Right ventricle myocardium superior (tissue), 1 donor: ENCODE measurements at places on chromosomes 2 and 18. TPM values are rescaled to one million over a fixed set of nuclear protein-coding genes. Genes with fewer than 3 reads are reported as not detected.

DNA sequence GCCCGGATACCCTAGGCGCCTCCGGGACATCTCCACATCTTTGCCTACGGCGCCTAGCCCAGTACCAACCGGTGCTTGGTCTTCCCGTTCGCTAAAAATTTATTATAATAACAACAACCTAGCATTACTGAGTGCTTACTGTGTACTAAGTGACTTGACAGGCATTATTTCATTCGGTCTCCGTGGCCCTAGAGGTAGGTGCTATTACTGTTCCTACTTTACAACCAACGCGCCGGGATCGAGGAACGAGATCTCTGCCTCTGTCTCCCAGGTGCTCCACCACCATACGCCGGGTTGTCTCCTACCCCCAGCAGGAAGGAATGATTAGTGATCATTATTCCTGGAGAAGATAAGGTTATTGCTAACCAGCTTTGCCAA, 657 bp upstream of the BIN1 start:
- no peak for DNase-seq

DNA sequence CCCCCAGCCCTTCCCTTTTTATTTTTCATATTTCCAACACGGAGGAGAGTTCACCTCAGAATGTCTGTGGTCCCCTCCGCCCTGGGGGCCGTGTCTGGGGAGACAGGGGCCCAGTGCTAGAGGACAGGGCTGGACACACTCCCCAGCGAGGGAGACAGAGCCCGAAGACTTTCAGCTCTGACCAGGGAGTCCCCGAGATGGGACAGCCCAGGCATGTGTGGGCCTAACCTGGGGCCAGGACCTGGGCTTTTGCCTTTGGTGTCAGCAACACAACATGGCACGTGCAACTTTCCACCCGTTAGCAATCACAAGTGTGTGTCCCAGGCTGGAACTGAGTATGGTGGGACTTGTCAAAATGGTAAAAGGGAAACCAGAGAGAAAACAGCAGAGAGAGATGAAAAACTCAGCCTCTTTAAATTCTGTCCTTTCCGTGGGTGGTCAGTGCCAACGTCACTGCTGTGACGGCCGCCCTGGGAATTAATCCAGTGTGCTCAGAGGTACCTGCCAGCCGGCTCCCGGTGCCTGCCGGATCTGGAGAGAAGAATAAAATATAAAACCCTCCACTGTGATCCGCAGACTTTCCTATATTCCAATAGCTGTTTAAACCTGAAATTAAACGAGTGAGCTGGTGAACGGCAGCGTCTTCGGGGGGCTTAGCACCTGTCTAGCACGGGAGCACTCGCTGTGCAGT, 245.8 kb downstream of the EIPR1 start:
- DNase-seq: no peak

DNA sequence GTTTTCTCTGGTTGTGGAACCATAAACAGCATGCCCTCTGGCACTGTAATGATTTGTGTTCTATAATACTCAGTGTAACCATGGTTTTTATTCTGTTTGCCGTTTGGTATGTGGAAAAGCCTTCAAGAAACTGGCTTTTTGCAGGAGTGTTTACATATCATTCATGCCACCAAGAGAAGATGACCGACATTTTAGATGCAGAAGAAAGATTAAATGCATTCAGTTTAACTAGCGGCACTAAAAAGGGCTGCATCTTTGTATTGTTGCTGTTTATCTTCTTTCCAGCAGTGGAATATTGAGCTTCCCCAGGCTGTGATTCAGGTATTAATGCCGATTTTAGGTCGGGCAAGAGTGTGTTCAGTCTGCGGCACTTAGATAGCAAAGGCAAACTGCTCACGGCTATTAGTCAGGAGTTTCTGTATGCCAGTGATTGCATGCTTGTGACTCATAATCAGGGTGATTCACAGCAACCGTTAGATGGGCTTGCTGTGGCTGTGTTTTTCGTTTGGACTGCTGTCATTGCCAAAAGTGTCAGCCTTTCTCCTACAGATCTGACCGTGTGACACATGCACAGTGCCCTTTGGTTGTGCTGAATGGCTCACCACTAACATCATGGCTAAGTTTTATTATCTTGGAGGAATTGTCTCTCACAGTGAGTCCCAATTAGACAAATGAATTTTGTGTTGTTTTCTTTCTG, 479.7 kb downstream of the PARD3B start:
- DNase-seq: no peak

GRCh38 chr2:178194600-178195389, 483 bp downstream of the OSBPL6 start:
- peak; percentile 53 for DNase-seq

- no peak for DNase-seq
These were observed 854.3 kb upstream of the ACVR2A start for GRCh38 chr2:146990311-146991054.

PAX8 gene
- 0.35 TPM for total RNA-seq

ACVR2A gene
- total RNA-seq: 10.2 TPM
